ENCODE measurements at places on chromosomes 11 and 22.

DNA sequence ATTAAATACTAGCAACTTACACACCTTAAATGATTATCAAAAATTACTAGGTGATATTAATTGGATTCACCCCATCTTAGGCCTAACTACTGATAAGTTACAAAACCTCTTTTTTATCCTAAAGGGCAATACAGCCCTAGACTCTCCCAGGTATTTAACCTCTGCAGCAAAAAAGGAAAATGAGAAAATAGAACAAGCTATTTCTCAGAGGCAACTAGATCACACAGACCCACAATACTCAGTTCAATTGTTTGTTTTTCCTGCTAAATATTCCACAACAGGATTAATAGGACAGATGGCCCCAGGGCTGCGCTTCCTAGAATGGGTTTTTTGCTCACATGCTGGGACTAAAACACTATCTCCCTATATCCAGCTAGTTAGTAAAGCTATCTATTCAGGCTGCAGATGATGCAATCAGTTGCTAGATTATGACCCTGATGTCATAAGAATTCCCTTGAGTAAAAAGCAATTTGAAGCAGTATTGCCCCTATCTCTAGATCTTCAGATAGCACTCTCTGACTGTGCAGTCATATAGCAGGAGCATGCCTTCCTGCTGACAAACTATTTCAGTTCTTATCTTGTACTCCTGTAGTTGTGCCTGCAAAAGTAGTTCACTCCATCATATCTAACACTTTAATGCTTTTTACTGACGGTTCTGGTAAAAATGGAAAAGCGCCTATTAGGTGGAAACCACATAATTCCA is 1595.5 kb upstream of the TENM4 start:
- DNase-seq, result no peak

GRCh38 chr11:28539239-28540030 is 431.2 kb downstream of the METTL15 start:
- no peak for DNase-seq

GRCh38 chr11:46119352-46120216 is 1.7 kb downstream of the PHF21A start:
- peak; percentile 56 for DNase-seq

- no peak for DNase-seq
Observed at GRCh38 chr11:8832571-8833260, 78.3 kb upstream of the AKIP1 start.

- no peak for DNase-seq
Observed at GRCh38 chr11:9533058-9533457, 40.4 kb upstream of the WEE1 start.

DNA sequence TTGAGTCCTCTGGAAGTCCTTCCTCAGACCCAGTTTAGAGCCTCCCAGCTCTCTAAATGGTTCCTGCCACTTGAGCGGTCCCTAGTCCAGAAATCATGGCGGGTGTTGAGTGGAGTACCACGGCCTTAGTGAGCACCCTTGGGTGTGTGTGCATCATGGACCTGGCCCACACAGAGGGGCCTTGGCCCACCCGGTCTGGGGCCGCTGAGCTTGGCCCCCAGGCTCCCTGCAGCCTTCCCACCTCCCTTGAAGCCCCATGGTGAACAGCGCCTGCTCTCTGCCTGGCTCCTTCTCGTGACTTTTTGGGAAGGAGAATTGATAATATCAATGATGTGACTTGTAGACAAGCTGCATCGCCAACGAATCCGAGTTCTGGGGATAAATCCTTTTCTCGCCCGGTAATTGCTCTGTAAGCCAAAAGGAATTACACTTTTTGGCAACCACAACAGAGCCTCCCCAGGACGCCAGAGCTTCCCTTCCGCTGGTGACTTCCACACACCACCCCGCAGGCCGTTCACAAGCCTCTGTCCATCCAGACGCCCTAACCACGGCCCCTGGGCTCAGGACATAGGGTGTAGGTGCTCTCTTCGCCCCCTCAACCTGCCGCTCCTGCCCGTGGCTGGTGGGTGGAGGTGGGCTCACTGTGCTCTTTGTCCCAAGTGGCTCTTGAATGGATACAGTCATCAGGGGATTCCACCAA is 93.8 kb downstream of the NECTIN1 start:
- no peak for DNase-seq

GRCh38 chr22:23621082-23621780 is 10.9 kb downstream of the DRICH1 start:
- no peak for DNase-seq

- no peak for DNase-seq
Observed at GRCh38 chr11:37926772-37927171, 1328.7 kb upstream of the RAG2 start.

DNA sequence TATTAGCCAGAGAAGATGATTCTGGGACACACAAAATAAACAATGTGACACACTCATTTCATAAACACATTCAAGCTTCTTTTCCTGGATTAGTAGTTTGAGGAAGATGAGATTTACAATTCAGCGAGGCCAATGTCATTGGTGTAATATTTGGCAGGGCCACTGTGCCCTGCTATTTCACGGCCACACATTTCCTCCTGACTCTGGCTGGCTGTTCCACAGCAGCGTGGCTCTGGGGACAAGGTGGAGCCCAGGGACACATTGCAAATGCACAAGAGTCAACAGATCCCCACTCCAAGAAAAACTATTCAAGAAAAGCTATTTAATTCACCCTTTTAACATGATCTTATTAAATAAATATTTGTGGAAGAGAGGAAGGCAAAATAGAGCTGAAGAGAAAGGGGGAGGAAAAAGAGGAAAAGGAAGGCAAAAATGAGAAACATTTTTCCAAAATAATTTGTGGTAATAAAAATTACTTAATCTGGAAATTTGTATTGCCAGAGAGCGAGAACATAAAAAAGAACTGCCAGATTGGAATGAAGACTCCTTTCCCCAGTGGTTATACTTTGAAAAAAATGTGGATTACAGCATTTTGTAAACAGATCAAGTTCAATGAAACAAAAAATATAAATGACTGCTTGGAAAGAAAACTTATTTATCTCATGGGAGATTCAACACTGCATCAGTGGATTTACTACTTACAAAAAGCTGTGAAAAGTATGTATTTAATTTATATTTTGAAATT is 27.1 kb downstream of the NXPE2 start:
- DNase-seq, result no peak

DNA sequence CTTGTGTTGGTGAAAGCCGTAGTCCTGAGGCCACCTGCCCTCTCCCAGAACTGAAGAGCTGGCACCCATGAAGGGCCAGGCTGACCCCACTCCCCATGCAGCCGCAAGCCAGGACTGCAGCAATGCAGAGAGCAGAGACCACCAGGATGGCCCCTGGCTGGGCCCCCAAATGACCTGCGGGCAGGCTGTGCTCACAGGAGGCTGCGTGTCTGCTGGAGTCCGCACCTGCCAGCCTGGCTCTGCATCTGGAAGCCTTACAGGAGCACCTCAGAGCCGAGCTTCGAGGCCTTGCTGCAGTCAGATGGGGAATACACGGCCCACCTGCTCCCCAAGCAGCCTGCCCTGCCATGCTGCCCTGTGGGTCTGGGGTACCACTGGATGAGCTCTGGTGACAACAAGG is 1336.8 kb downstream of the TBC1D22A start:
- no peak for DNase-seq

- DNase-seq, result no peak
Observed at GRCh38 chr11:96158126-96158525, 184.9 kb downstream of the MAML2 start.

DNA sequence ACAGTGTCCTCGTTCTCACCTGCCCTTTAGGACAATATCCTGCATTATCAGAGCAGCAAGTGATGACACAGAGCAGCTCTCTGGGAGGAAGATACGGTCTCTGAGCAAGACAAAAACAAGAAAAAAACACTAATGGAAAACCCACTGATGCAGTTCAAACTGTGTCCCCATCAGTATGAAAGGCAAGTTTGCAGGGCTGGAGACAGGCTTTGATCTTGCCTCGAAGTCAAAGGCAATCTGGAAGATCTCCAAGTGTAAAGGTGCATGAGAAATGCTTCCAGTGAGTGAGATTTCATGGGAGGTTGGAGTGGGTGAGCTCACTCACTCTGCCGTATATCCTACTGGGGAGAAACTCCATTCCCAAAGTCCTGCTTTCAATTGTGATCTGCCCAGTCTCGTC is 157.5 kb downstream of the KIRREL3 start:
- DNase-seq, result no peak

GRCh38 chr22:49811020-49811791 is 16.5 kb downstream of the BRD1 start:
- DNase-seq, result no peak

DNA sequence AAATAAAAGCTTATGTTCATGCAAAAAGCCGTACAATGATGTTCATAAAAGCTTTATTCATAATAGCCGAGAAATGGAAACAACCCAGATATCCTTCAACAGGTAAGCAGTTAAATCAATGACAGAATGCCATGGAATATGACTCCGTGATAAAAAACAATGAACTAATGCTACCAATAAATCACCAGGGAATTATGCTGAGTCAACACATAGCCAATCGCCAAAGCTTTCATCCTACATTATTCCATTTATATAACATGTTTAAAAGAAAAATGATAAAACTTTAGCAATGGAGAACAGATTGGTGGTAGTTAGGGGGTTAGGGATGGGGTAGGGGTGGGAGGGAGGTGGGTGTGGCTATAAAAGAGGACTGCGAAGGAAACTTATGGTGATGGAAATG is 356.4 kb downstream of the TENM4 start:
- DNase-seq, result no peak

GRCh38 chr22:33591946-33592345 is 328.3 kb downstream of the LARGE1 start:
- no peak for DNase-seq

- no peak for DNase-seq
Observed at GRCh38 chr11:13039126-13039525, 30.0 kb downstream of the RASSF10 start.

DNA sequence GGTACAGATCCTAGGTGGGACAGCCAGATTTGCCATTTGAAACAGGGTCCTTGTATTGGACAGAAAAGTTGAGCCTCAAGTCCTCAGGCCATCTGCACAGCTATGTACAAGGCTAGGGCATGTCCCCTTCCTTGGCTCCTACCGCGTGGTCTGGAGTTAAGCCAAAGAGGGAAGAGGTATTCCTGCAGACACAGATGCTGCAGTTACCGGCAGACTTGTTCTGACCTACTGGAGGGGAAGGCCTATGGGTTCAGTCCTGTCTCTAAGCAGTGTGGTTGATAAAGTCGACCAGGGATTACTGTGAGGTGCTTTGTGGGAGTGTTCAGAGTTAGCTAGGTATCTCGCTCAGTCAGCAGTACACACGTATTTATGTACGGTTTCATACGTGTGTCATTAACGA is 180.6 kb downstream of the ADAMTS15 start:
- DNase-seq, result no peak

DNA sequence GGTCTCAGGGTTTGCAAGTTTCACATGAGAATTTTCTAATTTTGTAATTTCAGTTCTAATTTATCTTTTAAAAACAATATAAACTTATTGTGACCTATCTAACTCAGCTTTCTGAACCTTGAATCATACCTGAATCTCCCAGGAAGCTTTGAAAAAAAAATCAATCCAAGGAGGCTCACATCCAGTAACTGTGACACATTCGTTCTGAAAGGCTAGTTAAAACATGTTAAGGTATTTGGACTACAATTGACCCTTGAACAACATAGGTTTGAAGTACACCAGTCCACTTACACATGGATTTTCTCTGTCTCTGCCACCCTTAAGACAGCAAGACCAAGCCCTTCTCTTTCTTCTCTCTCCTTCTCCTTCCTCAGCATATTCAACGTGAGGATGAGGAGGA is 40.0 kb downstream of the DDI1 start:
- no peak for DNase-seq

DNA sequence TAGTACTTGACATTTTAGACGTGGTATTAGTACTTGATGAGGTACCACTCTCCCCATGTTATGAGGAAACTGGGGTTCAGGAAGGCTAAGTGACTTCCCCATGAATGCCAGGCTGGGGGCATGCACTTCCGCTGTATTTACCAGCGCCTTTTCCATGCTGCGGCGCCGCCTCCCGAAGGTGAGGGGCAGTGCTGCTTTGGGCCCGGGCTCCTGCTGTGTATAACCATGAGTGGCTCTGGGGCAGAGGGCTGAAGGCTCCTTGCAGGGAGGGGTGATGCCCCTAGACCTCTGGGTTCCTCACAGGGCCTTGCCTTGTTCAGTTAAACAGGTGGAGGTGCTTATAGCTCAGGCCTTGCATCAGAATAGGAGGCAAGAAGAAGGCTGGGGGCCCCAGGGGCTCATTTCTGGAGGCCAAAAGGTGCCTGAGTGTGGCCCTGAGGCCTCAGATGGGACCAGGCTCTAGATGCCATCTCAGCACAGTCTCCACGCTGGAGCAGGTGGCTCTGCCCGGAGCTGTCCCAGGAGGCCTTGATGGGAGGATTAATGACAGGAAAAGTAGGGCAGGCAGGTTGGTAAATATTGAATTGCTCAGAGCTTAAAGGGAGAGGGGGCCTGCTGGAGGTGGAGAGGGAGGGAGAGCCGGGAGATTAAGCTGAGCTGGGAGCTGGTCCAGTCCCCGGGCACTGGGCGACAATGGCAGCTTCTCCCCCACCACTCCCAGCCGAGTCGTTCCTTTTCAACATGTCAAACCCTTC is 129.6 kb downstream of the CEP164 start:
- DNase-seq, result no peak

GRCh38 chr11:1782031-1782590 is 18.4 kb upstream of the CTSD start:
- DNase-seq, result no peak

DNA sequence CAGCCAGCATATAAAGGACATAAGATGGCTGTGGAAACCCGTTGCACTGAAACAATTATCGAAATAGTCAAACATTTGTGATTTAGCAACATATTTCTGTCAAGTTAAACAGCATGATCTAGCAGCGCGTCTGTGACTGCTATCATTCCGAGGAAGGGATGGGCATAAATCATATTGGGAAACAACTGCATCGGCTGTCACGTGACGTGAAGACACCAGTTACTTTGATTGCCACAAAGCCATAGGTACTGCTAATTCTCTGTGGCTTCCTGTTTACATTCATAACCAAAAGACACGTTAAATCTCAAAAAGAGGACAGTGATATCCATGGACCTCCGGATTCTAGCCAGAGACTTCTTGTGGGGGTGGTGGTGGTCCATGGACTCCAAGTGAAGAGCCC is 87.8 kb downstream of the CACNA1I start:
- peak; percentile 27 for DNase-seq

- DNase-seq, result peak; percentile 56
Observed at GRCh38 chr11:128757235-128757711, 63.4 kb downstream of the FLI1 start.

GRCh38 chr11:12684315-12684714 is 10.1 kb downstream of the TEAD1 start:
- no peak for DNase-seq

DNA sequence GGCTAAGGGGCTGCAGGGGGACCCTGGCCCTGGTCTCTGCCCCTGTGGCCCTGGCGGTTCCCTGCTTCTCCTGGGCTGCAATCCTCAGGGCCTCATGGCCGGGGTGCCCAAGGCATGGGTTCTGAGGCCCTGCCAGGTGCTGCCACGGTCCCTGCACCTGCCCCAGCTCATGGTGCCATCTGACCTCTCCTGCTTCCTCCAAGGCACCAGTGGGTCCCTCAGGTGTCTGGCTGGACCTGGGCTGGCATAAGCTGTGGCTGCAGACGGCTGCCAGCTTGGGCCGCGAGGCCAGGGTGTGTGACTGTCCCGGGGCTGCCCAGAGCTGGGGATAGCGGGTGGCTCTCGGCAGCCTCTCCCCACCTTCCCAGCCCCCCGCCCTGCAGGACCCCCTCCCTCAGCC is 2.0 kb downstream of the INS start:
- no peak for DNase-seq

- DNase-seq, result no peak
Observed at GRCh38 chr11:119759747-119760412, 30.9 kb upstream of the NECTIN1 start.
